NCI-H1092 (cell line): ENCODE measurements at places on chromosomes 2 and 18.

GRCh38 chr2:147845411-147845971 is 662 bp downstream of the ACVR2A start:
- DNase-seq = no peak

- DNase-seq = no peak
Measured at GRCh38 chr2:143688248-143688647, 559.0 kb downstream of the ARHGAP15 start.

DNA sequence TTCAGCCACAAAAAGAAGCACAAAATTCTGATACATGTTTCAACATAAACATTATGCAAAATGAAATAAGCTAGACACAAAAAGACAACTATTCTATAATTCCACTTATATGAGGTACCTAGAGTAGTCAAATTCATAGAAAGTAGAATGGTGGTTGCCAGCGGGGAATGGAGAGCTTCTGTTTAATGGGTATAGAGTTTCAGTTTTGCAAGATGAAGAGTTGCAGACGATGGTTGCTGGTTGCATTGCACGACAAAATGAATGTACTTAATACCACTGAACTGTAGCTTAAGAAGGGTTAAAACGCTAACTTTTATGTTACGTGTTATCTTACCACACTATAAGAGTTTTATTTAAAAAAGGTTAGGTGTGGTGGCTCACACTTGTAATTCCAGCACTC is 13.5 kb downstream of the YWHAQ start:
- DNase-seq = no peak

GRCh38 chr2:127589358-127589757 is 53.9 kb downstream of the MYO7B start:
- no peak for DNase-seq

DNA sequence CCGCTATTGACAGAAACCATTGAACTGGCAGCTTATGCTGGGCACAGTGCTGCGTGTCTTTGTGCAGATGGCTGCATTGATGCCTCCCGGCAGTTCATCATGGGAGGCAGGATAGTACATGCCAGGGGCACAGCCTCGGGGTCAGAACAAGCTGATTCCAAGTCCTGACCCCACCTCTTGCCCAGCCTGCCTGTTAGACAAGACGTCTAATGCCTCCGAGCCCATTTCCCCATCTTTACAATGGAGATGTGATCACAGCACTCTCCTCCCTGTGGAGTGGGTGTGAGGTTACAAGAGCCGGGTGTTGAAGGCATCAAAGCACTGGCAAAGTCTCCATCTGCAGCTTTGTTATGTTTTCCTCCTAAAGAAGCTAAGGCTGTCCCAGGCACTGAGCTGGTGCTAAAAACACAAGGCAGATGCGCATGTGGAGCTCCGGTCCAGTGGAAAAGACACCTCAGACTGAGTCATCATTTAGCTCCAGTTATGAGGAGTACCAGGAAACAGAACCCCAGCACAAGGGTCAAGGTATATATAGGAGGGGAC is 125.7 kb upstream of the EPAS1 start:
- DNase-seq = no peak

- DNase-seq = no peak
Measured at GRCh38 chr18:3514312-3515216, 64.6 kb downstream of the TGIF1 start.
